Aorta (tissue), 5 donors: ENCODE measurements at places on chromosomes 2 and 18. TPM values are rescaled to one million over a fixed set of nuclear protein-coding genes. Genes with fewer than 3 reads are reported as not detected.

Gene NGEF
- polyA plus RNA-seq, result 0.54 TPM

GRCh38 chr18:31498574-31499524 is 872 bp downstream of the DSG2 start:
- H3K4me3 ChIP-seq, result peak overlapping the region; percentile 39
- H3K27ac ChIP-seq, result no peak overlapping the region
- no peaks in the 10 kb centered on the region for H3K4me1 ChIP-seq
- H3K36me3 ChIP-seq, result no peaks in the 10 kb centered on the region
- no peaks in the 10 kb centered on the region for H3K27me3 ChIP-seq
- no peak for DNase-seq

- no peak overlapping the region for H3K27ac ChIP-seq
- H3K4me3 ChIP-seq, result no peak overlapping the region
- no peaks in the 10 kb centered on the region for H3K27me3 ChIP-seq
- H3K36me3 ChIP-seq, result no peaks in the 10 kb centered on the region
- H3K4me1 ChIP-seq, result no peaks in the 10 kb centered on the region
- DNase-seq, result no peak
These were observed 62.9 kb downstream of the COBLL1 start for GRCh38 chr2:164778723-164779122.

- no peak overlapping the region for H3K27ac ChIP-seq
- H3K4me3 ChIP-seq, result no peak overlapping the region
- no peaks in the 10 kb centered on the region for H3K36me3 ChIP-seq
- H3K4me1 ChIP-seq, result no peaks in the 10 kb centered on the region
- no peaks in the 10 kb centered on the region for H3K27me3 ChIP-seq
These were observed 83.9 kb downstream of the FAM210A start for GRCh38 chr18:13642440-13642827.

Gene ZNF514
- polyA plus RNA-seq, result 16.9 TPM

GRCh38 chr2:27290549-27290948 is 8.3 kb downstream of the TRIM54 start:
- DNase-seq, result no peak
- H3K27me3 ChIP-seq, result no peaks in the 10 kb centered on the region
- H3K4me1 ChIP-seq, result no peaks in the 10 kb centered on the region
- H3K27ac ChIP-seq, result no peak overlapping the region
- H3K36me3 ChIP-seq, result no peaks in the 10 kb centered on the region
- H3K4me3 ChIP-seq, result no peak overlapping the region

DNA sequence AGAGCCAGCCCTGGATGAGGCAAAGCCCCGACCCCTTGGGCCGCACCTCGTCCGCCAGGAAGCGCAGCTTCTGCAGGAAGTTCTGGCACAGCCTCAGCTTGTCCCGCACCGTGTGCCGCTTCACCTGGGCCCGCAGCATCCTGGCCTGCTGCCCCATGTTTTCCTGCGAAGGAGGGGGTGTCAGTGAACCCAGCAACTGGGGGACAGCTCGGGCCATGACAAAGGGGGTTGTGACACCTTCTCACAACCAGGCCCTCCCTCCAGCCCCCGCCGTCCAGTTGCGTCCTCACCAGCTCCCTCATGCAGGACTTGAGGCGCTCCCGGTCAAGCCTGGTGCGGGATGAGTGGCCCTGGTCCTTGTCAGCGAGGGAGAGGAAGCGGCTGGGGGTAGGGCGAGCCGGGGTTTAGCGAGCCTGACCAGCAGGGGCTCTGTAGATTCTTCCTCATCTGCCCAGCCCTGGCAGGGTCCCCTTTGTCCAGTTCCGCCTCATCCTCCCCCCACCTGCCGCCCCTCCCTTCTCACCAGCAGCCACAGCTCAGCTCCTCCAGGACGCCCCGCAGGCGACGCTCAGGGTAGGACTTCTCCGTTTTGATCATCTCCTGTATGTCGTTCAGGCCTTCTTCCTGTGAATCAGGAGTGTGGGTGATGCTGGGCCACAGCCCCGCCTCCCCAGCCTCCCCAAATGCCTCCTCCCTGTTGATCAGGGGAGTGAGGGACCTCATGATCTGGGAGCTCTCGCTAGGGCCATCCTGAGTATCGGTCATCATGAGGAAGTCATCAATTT is 606 bp downstream of the OTOF start:
- H3K27ac ChIP-seq, result no peak overlapping the region
- no peaks in the 10 kb centered on the region for H3K36me3 ChIP-seq

Gene SPOPL
- polyA plus RNA-seq, result 24.9 TPM

GRCh38 chr18:80112624-80113248 is 3.7 kb downstream of the ADNP2 start:
- H3K27ac ChIP-seq, result no peak overlapping the region
- DNase-seq, result no peak
- no peaks in the 10 kb centered on the region for H3K36me3 ChIP-seq
- no peak overlapping the region for H3K4me3 ChIP-seq
- H3K27me3 ChIP-seq, result no peaks in the 10 kb centered on the region

- no peak overlapping the region for H3K27ac ChIP-seq
- DNase-seq, result no peak
- no peaks in the 10 kb centered on the region for H3K27me3 ChIP-seq
These were observed 45.3 kb upstream of the HS6ST1 start for GRCh38 chr2:128363934-128364361.

GRCh38 chr2:49050265-49050664 is 104.0 kb downstream of the FSHR start:
- H3K27ac ChIP-seq, result no peak overlapping the region
- no peaks in the 10 kb centered on the region for H3K4me1 ChIP-seq
- H3K4me3 ChIP-seq, result no peak overlapping the region
- DNase-seq, result no peak
- H3K27me3 ChIP-seq, result no peaks in the 10 kb centered on the region
- H3K36me3 ChIP-seq, result no peaks in the 10 kb centered on the region

GRCh38 chr18:26479065-26479680 is 69.2 kb downstream of the KCTD1 start:
- no peaks in the 10 kb centered on the region for H3K27me3 ChIP-seq
- H3K4me1 ChIP-seq, result no peaks in the 10 kb centered on the region
- H3K36me3 ChIP-seq, result no peaks in the 10 kb centered on the region
- H3K4me3 ChIP-seq, result no peak overlapping the region

Gene CKAP2L
- polyA plus RNA-seq, result under 0.01 TPM

DNA sequence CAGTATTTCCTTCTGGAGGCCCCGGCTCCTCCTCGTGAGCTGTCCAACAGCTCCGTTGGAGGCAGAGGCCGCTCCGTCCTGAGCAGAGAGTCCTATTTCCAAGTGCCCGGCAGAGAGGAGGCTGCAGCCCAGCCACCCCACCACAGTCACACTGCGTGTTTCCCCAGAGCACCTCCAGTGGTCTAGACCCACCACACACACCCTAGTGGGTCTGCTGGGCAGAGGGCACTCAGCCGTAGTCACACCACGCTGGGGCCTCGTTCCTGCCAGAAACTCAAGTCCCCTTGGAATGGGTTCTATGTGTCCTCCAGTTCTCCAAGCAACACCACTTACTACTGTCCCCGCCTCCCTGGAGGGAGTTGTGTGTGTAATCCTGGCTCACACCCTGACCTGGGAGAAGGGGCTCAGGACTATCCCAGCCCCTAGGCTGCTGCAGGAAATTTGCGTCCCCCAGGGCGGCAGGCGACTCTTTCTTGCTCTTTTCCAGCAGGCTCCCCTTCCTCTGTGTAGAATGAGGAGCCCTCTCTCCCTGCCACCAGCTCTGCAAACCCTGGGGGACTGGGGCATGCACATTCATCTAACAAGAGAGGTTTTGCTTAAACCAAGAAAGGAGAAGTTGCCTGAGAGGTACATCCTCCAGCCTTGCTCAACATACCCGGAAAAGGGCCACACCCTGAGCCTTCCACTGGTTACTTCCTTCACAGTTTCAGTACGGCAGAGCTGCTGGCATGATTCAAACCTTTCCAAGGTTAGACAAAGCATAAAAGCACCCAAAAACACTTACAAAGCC is 114.1 kb downstream of the NDUFA10 start:
- DNase-seq, result peak; percentile 63
- no peaks in the 10 kb centered on the region for H3K36me3 ChIP-seq
- H3K4me1 ChIP-seq, result no peaks in the 10 kb centered on the region
- H3K27me3 ChIP-seq, result no peaks in the 10 kb centered on the region
- no peak overlapping the region for H3K27ac ChIP-seq

Gene TEKT4
- polyA plus RNA-seq, result not detected

Gene BUB1
- polyA plus RNA-seq, result 0.38 TPM

GRCh38 chr18:1657876-1658275 is 753.2 kb downstream of the ADCYAP1 start:
- H3K4me3 ChIP-seq, result no peak overlapping the region
- H3K4me1 ChIP-seq, result no peaks in the 10 kb centered on the region
- H3K27me3 ChIP-seq, result no peaks in the 10 kb centered on the region
- H3K36me3 ChIP-seq, result no peaks in the 10 kb centered on the region
- no peak overlapping the region for H3K27ac ChIP-seq

DNA sequence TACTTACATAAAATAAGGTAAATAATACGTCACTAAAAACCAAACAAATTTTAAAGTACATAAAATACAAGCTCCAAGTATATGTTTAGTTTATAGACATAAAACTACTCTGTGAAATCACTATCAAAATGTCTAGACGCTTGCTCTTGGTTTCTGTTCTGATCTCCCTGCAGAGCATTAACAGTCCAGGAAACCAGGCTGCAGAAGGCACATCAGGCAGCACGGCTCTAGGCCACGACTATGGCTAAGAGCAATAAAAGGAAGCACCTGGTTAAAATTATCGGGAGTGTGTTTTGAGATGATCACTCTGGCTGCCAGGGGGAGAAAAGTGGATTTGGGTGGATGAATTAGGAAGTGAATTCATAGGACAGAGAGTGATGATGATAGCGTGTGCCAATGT is 196.0 kb upstream of the SPHKAP start:
- no peak overlapping the region for H3K4me3 ChIP-seq
- H3K27ac ChIP-seq, result no peak overlapping the region
- no peaks in the 10 kb centered on the region for H3K36me3 ChIP-seq
- peaks cover 2% of the 10 kb centered on the region for H3K4me1 ChIP-seq

- no peak for DNase-seq
- no peaks in the 10 kb centered on the region for H3K36me3 ChIP-seq
- H3K4me3 ChIP-seq, result no peak overlapping the region
- H3K4me1 ChIP-seq, result no peaks in the 10 kb centered on the region
- H3K27me3 ChIP-seq, result no peaks in the 10 kb centered on the region
- no peak overlapping the region for H3K27ac ChIP-seq
These were observed 5.3 kb upstream of the TYMS start for GRCh38 chr18:652131-652530.

DNA sequence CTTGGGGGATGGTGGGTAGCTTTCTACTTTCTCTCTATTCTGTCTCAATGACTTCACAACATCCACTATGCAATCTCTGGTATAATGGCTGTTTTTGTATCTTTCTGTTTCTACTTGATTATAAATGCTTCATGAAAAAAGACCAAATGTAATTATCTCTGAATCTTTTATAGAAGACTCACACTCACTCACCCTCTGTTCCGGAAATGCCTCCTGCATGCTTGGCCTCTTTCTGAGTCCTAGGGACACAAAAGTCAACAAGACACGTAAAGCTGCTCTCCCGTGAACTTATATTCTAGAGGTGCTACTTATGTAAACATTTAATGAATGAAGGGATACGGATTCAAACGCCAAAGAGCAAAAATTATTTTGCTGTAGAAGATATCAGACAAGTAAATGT is 502.2 kb upstream of the SOX11 start:
- H3K27ac ChIP-seq, result no peak overlapping the region
- H3K4me1 ChIP-seq, result no peaks in the 10 kb centered on the region
- no peak overlapping the region for H3K4me3 ChIP-seq

Gene ADRA2B
- polyA plus RNA-seq, result not detected

DNA sequence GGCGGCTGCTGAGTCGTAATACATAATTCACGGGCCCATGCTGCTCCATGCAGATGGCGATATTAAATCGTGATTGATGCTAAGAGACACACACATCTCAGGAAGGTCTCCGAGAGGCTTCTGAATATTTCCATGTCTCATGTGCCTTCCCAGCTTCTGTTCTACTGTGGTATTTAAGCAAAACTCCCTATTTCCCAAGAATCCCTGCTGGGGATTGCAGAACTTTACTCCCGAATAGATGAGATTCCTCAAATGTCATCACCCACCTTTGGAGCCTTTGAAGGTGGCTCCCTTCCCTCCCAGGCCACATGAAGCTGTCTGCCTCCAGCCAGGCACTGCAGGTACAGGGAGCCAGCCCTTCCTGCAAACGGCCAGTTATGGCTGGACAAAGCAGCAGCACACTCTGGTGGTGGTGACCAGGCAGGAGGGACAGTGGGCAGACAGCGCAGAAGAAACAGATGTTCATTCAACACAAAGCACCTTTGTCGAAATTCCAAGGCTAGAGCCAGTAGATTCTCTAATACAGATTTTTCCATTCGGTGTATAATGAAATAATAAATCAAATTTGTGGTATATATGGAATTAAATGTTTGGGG is 14.1 kb downstream of the NRP2 start:
- H3K27me3 ChIP-seq, result no peaks in the 10 kb centered on the region
- no peak overlapping the region for H3K4me3 ChIP-seq
- peaks cover 2% of the 10 kb centered on the region for H3K36me3 ChIP-seq
- H3K4me1 ChIP-seq, result no peaks in the 10 kb centered on the region
- H3K27ac ChIP-seq, result no peak overlapping the region

Gene AQP12B
- 0.38 TPM for polyA plus RNA-seq

Gene SRD5A2
- polyA plus RNA-seq, result not detected

GRCh38 chr2:70118798-70119454 is 31.6 kb downstream of the PCBP1 start:
- no peak overlapping the region for H3K27ac ChIP-seq
- H3K4me1 ChIP-seq, result no peaks in the 10 kb centered on the region
- H3K27me3 ChIP-seq, result no peaks in the 10 kb centered on the region
- no peak overlapping the region for H3K4me3 ChIP-seq
- no peaks in the 10 kb centered on the region for H3K36me3 ChIP-seq

DNA sequence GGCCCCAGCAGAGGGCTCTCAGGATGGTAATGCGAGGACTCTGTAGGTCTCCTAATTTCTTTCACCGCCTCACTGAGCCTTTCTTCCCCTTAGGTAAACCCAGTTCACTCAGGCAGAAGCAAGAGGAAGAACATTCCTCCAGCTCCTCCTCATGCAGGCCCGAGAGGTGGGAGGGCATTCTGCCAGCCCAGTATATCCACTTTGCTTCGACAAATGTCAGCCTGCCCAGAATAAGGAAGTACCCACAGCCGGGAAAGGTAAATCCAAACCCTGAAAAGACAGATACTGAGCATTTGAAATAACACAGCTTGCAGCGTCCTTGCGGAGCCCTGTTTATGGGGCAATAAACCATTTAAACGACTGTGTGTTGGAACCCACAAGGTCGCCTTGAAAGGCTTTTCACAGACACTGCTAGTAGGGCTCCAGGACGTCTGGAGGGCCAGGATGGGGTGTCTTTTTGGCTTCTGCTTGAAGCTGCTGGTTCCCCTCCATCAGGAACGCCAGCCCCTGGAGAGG is 63.0 kb upstream of the STPG4 start:
- no peak overlapping the region for H3K27ac ChIP-seq
- H3K4me3 ChIP-seq, result no peak overlapping the region
- no peaks in the 10 kb centered on the region for H3K4me1 ChIP-seq
- H3K36me3 ChIP-seq, result no peaks in the 10 kb centered on the region
- no peaks in the 10 kb centered on the region for H3K27me3 ChIP-seq

DNA sequence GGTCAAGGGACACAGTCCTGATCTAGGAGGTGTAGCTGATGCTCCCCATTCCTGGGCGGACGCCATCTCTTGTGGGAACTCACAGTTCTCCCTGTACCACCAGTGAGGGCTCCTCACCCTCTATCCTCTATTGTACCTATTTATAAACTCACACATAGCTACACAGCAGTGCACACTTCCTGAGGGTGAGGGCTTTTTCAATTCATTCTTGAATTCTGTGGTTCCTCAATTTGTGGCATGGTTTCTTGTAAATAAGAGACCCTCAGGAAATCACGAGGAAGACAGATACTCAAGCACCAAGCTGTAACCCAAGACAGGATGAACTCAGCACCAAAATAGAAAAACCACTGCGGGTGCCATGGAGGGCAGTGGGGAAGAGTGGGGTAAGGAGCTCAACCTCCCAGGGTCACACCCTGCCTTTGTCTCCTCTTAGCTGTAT is 245.9 kb upstream of the PXDN start:
- no peaks in the 10 kb centered on the region for H3K27me3 ChIP-seq
- H3K36me3 ChIP-seq, result no peaks in the 10 kb centered on the region
- H3K4me1 ChIP-seq, result no peaks in the 10 kb centered on the region
- H3K27ac ChIP-seq, result no peak overlapping the region
- no peak for DNase-seq
- no peak overlapping the region for H3K4me3 ChIP-seq
